ENCODE measurements at places on chromosomes 12 and 14.

GRCh38 chr12:14254781-14255180 lies 110.7 kb upstream of the ATF7IP start:
- DNase-seq = no peak

GRCh38 chr12:62075870-62076269 lies 184.3 kb upstream of the USP15 start:
- DNase-seq = peak; percentile 67

DNA sequence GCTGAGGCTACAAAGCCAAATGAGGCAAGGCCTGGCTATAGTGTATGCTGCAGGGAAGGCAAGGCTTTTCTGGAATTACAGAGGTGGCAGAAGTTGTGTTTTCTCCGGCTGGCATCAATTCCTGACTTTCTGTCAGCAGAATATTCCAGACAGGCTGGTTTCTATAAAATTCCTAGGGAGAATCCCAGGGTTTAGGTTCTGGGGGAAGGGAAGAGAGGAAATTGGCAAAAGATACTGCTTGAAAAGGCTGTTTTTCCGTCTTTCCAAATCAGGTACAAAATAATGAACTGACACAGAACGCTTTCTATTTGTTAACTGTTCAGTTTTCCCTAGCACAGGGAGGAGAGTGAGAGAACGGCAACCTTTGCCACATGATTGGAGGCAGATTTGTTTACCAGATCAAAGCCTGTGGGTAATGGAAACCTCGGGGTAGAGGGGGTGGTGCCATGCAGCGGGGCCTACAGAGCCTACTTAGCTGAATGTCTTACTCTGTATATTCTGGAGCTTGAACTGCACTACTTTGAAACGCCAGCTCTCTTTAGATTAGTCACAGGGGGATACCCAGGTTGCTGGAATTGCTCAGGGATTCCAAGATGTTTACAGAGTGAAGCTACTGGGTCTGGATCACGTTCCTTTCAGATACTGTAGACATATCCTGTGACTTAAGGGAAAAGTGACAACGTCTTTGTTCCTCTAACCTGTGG lies 65.8 kb upstream of the DACT1 start:
- no peak for DNase-seq

GRCh38 chr12:129871991-129872972 lies 31.5 kb downstream of the TMEM132D start:
- no peak for DNase-seq

DNA sequence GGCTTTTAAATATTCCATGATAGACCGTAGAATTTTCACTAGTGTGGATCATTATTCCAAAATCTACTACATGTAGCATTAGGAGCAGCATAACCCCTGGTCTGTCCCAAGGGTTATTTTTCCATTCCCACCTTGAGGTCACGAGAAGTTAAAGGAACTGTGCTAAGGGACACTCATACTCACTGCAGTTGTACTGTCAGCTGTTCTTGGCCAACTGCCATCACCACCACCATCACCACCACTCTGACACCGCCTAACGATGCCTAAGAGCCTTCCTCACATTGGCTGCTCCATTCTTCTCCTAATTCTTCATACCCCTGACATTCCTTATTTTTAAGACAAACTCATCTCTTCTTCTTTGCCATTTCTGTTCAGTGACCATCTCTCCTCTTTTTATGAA lies 13.4 kb upstream of the PTGDR start:
- DNase-seq = no peak

- no peak for DNase-seq
These were observed 14.2 kb downstream of the NOXRED1 start for GRCh38 chr14:77409131-77409533.
